ENCODE measurements at places on chromosomes 7 and 10.

DNA sequence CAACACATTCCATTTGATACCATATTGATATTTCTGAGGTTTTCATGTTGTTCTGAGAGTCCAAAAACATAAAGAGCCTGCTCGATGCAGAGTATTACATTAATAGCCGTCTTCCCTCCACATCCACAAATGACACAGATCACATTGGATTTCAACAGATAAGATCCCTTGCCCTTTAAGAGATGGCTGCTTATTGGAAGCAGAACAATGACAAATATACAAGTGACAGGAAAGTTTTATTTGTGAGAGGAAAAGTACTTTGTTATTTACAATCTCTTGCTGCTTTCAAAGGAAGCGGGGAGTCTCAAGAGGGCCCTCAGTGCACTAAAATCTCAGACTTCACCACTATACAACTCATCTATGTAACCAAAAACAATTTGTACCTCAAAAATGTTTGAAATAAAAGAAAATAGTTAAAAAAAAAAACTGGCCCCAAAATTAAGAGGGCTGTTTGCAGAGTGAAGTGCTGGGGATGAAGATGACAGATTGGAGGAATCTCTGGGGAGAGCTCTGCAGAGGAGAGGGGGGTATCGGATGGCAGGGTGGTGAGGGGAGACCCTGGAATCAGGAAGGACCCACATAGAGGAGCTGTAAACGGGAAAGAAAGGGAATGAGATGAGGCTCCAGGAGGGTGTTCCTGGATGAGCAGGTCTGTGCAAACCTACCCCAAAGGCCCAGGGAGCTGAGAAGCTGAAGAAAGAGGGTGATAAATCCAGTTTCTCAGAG lies 42.5 kb upstream of the ZNF438 start:
- DNase-seq, result no peak

DNA sequence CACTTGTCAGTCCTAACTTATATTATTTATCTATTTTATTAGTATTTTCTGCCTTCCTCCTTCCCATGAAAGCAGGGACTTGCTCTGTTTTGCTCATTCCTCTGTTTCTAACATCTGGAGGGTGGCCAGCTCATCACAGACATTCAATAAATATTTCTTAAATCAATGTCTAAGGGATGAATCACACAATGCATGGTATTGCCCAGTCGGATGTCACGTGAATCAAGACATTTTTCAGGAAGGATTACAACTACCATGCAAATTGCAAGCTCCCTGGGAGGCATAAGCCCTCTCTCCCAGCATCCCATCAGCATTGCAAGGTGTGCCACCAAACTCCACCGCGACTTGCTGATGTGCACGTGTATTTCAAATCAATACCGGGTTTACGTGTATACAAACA lies 146.6 kb upstream of the RNF32 start:
- DNase-seq, result no peak

DNA sequence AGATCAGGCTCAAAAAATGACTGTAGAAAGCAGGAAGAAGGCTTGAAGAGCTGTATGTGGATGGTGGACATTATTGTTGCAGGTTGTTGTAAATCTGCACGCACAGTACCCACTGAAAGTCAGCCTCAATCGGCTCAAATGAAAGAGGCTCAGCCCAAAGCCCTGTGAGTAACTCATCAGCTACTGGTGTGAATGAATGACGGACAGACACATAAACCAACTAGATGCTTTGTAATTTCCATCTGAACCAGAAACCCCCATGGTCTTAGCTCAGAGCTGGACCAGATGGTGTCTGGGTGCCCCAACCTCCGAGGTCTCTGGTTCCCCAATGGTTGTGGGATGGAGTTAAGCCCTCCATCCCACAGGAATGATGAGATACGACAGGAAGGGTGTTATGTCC lies 7.4 kb downstream of the CALN1 start:
- no peak for DNase-seq

- no peak for DNase-seq
Observed at GRCh38 chr7:805261-805660, 27.0 kb upstream of the SUN1 start.

- DNase-seq, result no peak
Observed at GRCh38 chr7:139132887-139133286, 23.4 kb upstream of the ZC3HAV1 start.

GRCh38 chr7:41162612-41163011 lies 540.3 kb downstream of the INHBA start:
- DNase-seq, result no peak

DNA sequence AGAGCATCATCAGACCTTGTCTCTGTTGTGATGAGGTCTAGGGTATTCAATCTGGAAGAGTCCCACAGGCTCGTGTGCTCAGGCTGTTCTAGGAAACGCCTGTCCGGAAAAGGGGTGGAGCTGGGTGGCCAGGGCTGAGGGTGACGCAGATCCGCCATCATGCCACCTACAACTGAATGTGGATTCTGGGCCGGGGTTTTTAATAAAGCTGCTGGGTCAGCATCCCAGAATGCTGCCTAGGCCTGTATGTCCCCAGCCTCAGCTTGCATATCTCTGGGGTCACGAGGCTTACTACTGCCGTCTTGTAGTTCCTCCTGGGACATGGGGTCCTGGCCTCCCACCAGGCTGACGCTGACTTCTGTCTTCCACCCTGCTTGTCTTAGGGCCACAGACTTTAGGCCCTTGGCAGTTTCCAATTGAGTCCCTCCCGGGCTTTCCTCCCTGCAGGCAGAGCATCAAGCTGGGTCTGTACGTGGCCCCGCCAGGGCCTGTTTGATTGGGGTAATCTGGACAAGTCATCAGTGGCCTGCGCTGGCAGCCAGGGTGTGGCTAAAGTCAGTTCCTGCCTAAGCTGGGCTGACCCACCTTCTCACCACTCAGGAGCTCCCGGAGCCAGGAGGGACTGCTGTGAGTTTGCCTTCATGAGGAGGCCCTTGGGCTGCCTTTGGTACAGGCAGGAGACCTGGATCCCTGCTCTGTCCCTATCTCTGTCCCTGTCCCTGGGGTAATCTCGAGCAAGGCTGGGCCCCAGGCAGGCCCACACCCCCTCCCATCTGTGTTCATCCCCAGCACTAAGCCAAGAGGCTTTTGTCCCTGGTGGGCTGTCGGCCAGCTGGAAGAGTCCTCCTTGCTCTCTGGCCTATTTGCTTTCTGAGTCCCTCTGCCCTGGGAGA lies 79.9 kb downstream of the ZMIZ1 start:
- no peak for DNase-seq

GRCh38 chr7:14207138-14207537 lies 217.7 kb upstream of the ETV1 start:
- no peak for DNase-seq

DNA sequence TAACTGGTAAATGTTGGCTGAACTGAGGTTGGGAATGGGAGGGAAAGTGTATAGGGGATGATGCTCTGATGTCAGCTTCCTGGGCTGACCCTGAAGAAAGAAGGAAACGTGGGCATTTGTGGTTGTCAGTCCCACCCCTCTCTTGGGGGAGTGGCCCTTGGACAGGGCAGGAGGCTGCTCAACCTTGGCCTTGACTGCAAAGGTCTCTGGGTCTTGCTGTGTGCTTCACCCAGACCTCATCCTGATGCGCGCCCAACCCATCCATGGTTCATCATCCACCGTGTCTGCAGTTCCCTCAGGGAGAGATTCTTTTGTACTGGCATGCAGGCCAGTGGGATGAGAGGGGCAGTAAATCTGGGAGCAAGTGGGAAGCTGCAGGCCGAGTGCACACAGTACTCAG lies 4.7 kb upstream of the ZYX start:
- DNase-seq, result no peak

- DNase-seq, result no peak
Observed at GRCh38 chr7:38775506-38776175, 133.3 kb downstream of the VPS41 start.

DNA sequence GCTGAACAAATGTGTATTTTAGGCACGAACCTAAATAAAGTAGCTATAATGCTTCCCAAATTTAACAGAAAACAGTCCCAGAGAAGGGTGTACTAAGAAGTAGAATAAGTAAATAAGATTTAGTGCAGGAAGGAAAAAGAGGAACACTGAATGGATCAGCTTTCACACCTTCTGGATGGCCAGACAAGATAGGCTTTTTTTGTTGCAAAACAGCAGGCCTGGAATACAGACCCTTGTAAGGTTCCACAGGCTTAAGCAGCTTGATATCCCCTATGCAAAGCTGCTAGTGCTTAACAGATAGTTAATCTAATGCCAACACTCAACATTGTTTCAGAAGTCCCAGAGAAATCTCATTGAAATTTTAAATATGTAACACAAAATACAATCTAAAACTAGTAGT lies 328.1 kb upstream of the STEAP1 start:
- no peak for DNase-seq

- no peak for DNase-seq
Observed at GRCh38 chr10:58773341-58773740, 260.7 kb downstream of the BICC1 start.

DNA sequence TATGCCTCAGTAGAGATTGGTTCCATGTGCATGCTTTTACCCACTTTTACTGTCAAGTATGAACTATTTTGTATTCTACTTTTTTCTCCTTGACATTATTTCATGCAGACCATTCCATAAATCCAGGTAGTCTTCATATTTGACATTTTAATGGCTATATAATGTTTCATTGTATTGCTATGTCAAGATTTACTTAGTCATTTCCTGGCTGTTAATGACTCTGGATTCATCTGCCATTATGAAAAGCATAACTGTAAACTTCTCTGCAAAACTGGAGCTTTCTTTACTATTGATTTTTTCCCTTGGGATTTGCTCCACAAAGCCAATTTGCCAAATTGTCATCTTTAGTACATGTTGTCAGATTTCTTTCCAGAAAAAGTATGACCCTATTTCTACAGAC lies 6.8 kb upstream of the MSRB2 start:
- no peak for DNase-seq

Data from stimulated activated CD8-positive, alpha-beta memory T cell treated with anti-CD3 and anti-CD28 coated beads, Interleukin-4, amount 100 ng/mL, for 4 hours (primary cell).